ENCODE measurements at places on chromosomes 5 and 9. TPM values are rescaled to one million over a fixed set of nuclear protein-coding genes. Genes with fewer than 3 reads are reported as not detected.

DNA sequence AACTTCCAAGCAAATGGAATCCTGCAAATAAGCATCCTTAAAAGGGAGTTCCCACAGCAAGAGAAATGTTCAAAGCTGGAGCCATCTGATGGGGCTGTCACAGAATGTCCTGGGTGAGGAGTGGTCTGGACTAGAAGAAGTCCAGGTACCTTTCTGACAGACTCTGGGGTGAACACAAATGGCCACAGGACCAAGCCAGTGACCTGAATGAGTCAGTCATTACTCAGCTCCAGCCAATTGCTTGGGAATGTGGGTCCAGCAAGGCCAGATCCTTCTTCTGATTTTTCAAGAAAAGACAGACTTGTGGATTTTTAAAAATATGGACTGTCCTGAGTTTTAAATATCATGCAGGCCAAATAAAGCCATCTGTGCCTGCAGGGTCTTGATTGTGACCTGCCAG lies 30.1 kb downstream of the GALNT10 start:
- no peak for DNase-seq

GRCh38 chr9:127538849-127539258 lies 73.2 kb upstream of the STXBP1 start:
- no peak for DNase-seq

GRCh38 chr5:142689081-142689480 lies 3.2 kb upstream of the FGF1 start:
- no peak for DNase-seq

DNA sequence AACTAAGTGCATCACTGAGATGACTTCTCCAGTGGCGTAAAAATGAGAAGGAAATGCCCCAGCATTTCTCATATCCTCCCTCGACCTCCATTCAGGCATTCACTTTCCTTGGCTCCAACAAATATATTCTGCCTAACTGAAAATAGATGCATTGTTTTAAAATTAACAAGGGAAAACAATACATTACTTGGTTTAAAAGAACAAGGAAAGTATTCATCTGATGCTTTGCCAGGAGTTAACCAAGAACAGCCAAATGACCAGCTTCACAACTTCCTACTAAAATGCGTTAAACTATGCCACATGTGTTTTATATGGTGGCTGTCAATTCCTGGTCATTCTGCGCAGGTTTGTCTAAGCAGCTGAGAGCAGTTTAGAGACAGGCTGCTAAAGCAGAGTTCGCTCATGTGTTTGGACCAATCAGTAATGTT lies 121.4 kb downstream of the GNAQ start:
- DNase-seq, result no peak

SPATA31C1 gene
- not detected for total RNA-seq
